ENCODE measurements at places on chromosomes 13 and 19. TPM values are rescaled to one million over a fixed set of nuclear protein-coding genes. Genes with fewer than 3 reads are reported as not detected.

- DNase-seq, result no peak
Observed at GRCh38 chr19:41616792-41617621, 9.9 kb downstream of the CEACAM4 start.

DNA sequence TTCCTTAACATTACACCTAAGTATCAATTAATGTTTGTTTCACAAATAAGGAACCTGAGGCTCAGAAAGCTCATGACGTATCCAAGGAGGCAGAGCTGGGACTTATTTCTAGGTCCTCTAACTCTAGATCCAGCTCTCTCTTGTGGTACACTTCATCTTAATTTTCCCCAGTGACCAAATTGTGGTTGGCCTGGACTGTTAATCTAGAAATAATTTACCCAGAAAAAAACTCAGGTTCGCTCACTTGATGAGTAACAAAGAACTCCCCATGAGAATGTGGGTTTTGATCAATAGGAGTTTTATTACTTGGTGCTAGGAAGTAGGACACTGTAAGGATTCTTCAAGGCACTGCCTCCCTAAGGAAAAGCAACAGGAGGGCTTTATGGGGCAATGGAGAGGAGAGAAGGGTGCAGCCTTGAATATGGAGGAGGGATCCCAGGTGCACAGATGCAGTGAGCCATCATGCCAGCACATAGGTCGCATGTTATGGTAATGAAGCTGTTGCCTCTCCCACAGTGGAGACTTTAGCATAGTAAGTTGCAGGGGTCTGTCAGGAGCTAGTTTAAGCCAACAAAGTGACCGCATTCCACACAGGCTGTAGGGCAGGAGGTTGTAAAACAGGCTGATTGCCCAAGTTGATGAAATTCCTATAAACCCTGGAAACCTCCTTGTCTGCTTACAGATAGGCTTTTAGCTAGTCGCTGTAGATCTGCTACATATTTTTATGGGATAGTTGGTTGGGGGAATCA, 14.7 kb downstream of the RAP2A start:
- no peak for DNase-seq

DNA sequence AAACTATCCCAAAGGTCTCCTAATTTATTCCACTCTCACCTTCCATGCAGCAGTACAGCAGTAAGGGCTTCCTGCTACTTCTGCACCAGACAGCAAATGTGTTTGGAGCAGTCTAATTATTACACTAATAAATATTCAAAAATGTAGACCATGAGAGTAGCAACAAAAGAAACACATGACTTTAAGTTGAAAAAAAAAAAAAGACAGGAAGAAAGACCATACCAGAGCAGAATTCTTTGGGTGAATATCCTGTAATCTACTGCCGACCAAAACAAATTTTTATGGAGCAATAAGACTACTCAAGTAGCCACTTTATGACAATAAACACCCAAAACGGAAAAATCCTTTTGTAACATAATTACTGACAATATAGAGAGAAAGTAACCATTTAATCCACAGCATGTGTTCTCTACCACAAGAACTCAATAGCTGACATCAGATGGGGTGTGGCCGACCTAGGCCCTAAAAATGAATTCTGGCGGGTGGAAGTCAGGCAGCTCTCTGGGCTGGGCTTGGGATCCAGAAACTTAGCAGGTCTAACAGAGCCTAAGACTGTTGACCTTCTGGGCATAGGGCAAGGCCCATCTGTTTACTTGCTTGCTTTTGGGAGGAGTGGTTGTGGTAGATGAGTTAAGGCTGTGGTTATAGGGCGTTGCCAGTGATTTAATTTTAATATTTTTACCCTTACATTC, 4.6 kb downstream of the KLF12 start:
- DNase-seq, result no peak

DNA sequence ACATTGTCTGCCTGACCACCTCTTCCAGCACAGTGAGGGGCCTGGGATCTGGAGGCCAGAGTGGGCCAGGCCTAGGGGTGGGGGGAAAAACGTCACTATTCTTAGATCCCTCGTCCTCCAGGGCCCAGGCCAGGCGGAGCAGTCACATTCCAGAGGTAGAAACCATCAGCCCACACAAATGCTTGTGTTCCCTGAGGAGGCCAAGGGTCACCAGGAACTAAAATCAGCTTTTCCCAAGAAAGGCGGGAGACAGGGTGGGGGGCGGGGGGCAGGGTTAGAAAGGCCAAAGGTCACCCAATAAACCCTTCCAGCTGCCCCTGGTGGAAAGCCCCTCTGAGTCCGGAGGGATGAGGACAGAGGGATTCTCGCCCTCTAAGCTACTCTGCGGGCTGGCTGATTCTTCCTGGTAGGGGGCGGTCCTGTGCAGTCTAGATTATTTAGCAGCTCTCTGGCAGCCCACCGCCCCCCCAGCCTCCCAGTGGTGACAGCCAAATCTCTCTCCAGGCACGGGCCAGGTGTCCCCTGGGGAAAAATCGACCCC, 23.5 kb upstream of the CCL25 start:
- DNase-seq, result no peak

DNA sequence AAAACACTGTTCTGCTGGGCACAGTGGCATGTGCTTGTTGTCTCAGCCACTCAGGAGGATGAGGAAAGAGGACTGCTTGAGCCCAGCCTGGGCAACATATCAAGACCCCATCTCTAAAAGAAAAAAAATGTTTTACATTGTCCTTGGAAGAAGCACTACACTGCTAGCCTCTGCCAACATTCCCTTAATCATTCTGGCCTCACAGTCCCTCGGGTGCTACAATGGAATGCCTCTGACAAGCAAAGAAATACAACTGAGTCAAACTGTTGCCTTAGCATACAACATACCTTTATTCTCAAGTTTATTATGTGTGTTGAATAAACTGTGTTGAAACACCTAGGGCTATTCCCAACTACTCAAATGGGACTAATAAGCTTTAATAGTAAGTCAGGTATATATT, 56.1 kb downstream of the PSPC1 start:
- no peak for DNase-seq

- DNase-seq, result peak; percentile 89
Observed at GRCh38 chr19:45152504-45153338, 8.1 kb downstream of the NKPD1 start.

GRCh38 chr13:84118839-84119409, 236.7 kb upstream of the SLITRK1 start:
- DNase-seq, result no peak

DNA sequence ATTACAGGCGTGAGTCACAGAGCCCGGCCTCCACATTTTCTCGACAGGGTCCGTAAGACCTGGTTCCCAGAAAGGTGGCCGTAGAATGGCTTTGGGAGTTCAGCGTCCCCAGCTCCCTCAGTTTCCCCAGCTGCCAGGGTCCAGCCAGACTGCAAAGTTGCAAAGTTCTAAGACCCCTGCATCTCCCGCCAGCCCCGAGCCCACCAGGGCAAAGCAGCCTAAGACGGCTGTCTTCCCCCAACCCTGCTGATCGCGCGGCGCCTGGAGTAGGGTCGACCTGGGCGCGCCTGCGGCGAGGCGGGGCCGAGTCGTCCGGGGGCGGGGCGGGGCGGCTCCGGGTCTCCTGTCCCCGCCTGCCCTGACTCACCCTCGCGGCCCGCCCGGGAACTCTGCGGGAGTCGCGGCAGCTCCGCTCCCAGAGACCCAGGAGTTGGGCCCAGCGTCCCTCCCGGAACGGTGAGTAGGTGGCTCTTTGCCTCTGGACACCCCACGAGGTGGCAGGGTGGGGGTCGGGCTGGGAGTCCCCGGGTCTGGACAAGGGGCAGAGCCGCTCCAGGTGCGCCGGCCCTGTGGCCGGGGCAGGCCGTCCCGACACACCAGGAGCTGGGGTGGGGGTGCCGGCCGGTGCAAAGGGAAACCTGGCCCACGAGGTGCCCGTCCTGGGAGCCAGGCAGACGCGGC, at the start of gene LRRC8E:
Gene LRRC8E, plus strand, starts transcription at position 366 of the 681 bp plus-strand sequence. CDS start 7,094 bp downstream, outside the sequence.
- peak; percentile 94 for DNase-seq

GRCh38 chr19:48900477-48901406, 630 bp downstream of the NUCB1 start:
- DNase-seq, result no peak

NLRP5 gene
- not detected for total RNA-seq

FTL gene
- 15,412 TPM for total RNA-seq

OR7D4 gene
- total RNA-seq, result not detected

PPAN gene
- 18.3 TPM for total RNA-seq

TMEM190 gene
- 0.92 TPM for total RNA-seq

FFAR2 gene
- total RNA-seq, result not detected

GPR183 gene
- total RNA-seq, result 13.5 TPM

Data from upper lobe of left lung (tissue), 6 donors.